ENCODE measurements at places on chromosomes 2 and 18.

- DNase-seq: no peak
Measured at GRCh38 chr2:48717846-48718245, 37.7 kb downstream of the LHCGR start.

- DNase-seq: no peak
Measured at GRCh38 chr2:113164930-113165585, 8.7 kb upstream of the PSD4 start.

DNA sequence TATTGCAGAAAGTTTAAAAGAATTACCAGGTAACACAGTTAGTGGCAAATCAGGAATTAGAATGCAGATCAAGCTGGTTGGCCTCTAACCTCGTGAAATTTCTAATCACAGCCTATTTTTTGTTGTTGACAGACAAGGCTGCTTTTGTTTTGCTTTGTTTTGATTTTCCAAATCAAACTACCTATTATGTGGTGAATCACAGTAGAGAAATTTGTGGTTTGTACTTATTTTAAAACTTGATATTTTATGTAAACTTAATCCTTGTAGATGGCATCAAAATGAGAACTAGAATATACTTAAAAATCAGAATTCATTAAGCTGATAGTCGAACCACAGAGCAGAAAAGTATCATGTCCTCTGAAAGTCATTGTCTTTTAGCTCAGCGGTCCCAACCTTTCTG is 258.1 kb downstream of the CTNNA2 start:
- no peak for DNase-seq

DNA sequence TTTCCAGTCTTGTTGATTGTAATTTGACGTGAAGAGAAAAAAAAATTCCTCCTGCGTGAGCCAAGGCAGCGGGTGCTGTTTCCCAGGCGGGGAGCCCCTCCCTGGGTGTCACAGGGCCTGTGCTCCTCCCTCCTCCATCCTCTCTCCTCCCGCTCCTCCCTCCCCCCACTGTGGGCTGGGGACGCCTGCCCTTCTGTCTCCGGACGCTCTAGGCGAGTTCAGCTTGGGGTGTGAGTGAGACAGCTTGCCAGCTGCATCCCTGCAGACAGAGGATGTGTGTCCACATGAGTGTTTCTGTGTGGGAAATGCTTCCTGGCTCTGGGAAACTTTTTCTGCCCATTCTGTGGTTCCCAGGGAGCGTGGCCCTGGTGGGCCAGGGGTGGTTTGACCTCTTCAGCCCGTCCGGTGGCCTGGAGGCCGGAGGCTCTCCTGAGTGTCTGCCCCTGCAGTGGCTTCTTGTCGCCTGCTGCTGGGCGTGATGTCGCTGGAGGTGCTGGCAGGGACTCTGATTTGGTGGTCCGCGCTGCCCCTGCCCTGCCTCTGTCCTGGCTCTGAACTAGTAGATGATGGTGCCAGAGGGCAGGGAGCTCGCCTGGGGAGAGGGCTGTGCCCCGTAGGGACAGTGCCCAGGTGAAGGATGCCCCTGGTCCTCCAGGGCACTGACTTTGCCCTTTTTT is 96.4 kb downstream of the USP40 start:
- no peak for DNase-seq

DNA sequence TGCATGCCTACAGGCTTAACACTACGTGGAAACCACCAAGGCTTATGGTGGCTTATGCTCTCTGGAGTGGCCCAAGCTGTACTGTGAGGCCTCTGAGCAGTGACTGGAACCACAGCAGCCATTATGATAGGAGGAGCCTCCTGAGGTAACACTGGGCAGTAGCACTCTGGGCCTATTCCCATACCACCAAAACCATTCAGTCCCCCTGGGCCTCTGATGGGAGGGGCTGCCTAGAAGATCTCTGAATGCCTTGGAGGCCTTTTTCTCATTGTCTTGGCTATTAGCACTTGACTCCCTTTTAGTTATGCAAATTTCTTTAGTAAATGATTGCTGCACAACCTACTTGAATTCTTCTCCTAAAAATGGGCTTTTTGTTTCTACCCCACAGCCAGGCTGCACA is 985.0 kb downstream of the DPP10 start:
- DNase-seq: no peak

GRCh38 chr2:99256677-99257076 is 1.2 kb upstream of the LYG2 start:
- DNase-seq: no peak

DNA sequence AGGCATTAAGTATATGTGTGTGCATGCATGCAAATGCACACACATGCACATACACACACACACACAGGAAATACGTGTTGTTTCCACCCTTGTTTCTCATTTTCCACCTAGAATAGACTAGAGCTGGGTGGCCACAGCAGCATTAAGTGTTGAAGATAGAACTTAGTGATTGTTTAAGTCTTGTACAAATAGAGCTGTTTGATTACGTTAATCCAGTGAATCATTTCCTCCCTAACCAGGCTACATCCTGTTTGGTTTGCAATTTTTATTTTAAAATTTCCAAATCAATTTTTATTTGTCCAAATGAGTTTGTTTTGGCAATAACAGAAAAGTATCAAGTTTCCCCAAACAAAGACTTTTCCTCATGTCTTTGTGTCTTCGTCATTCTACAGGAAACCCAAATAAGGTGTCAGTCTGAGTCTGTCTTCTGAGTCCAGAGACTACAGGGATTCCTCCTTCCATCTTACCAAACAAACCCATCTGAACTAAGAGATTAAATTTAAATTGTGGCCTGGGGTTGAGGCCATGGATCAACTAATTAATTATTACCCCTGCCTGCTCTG is 74.6 kb upstream of the GALNT5 start:
- DNase-seq: peak; percentile 45

GRCh38 chr18:3525870-3526420 is 76.0 kb downstream of the TGIF1 start:
- peak; percentile 12 for DNase-seq

GRCh38 chr2:34266908-34267697 is 668.0 kb upstream of the FAM98A start:
- DNase-seq: no peak

DNA sequence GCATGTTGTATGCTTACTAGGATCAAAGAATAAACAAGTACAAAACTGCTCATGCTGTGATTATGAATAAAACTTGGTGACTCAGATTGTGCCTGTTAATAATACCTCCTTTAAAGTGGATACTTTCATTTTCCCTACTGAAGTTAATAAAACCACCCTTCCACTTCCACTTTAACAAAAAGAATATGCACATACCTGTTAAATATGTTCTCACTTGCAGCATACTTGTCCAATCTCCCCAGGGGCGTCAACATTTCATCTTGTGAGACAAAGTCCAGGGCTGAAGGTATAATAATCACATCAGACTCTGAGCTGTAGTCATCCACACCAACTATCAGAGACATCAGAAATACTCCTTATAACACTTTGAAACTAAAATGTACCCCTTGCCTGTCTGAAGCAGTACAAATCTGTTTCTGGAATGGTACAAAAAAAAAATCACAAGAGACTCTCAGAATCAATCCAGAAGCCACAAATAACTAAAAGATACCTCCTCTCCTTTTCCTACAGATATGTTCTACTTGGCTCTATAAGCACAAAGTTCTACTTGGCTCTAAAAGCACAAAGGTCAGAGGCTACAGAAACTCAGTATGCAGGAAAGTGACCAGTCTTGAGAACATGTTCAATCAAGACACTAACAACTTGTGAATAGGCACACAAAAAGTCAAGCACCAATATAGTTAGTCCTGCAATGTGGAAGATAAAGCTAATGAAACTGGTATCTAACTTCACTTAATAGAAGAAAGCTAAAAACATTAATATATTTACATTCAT is 19.3 kb downstream of the PPP4R1 start:
- DNase-seq: no peak

- no peak for DNase-seq
Measured at GRCh38 chr2:6618201-6618600, 247.5 kb downstream of the CMPK2 start.

- no peak for DNase-seq
Measured at GRCh38 chr2:170554278-170554955, 160.7 kb upstream of the SP5 start.

- DNase-seq: no peak
Measured at GRCh38 chr2:26653207-26654060, 12.3 kb upstream of the CIB4 start.

- DNase-seq: no peak
Measured at GRCh38 chr2:160418853-160419252, 74.8 kb downstream of the RBMS1 start.

DNA sequence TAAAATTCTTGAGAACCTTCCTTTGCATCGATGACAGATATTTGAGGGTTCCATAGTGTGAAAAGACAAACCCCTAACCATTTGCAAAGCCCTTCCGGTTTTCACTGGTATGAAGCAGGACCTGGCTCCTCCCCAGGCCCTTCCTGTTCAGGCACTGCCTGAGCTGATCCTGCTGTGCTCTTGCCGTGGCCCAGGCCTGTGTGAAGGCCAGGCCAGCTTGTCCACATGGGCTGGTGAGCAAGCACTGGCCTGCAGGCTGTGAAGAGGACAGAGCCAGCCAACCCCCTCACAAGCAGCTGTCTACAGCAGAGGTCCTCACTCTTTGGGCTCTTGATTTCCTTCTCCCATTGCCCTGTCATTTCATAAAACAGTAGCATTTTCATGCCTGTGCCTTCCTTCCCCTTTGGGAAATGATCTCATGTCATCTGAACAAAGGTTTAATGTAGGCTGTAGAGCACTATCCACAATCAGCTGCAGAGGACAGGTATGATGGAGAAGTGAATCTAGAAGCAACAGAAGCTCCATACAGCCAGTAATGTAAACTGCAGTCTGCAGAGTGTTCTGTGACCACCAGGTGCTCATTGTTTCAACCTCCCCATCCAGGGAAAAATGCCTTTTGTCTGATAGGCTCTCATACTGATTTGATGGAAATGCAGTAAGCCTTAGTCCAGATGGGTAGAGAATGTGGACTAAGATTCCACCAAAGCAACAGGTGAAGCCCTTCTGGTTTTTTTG is 19.8 kb downstream of the MPHOSPH10 start:
- no peak for DNase-seq

- DNase-seq: peak; percentile 34
Measured at GRCh38 chr2:231530099-231531011, at the start of gene NMUR1. Gene NMUR1, minus strand, starts transcription at chr2:231530445. Its CDS starts 84 bp downstream, at chr2:231530361.
